ENCODE measurements at places on chromosomes 7 and 10. TPM values are rescaled to one million over a fixed set of nuclear protein-coding genes. Genes with fewer than 3 reads are reported as not detected.

TRIM50 gene
- total RNA-seq = not detected

SLC29A4 gene
- total RNA-seq = 0.90 TPM

DNA sequence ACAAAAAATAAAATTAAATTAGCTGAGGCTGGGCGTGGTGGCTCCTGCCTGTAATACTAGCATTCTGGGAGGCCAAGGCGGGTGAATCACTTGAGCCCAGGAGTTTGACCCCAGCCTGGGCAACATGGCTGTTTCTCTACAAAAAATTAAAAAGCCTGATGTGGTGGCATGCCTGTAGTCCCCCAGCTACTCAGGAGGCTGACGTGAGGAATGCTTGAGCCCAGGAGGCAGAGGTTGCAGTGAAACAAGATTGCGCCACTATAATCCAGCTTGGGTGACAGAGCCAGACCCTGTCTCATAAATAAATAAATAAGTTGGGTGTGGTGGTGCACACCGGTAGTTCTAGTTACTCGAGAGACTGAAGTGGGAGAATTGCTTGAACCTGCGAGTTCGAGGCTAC, 65.1 kb downstream of the GNA12 start:
- no peak for DNase-seq

DNA sequence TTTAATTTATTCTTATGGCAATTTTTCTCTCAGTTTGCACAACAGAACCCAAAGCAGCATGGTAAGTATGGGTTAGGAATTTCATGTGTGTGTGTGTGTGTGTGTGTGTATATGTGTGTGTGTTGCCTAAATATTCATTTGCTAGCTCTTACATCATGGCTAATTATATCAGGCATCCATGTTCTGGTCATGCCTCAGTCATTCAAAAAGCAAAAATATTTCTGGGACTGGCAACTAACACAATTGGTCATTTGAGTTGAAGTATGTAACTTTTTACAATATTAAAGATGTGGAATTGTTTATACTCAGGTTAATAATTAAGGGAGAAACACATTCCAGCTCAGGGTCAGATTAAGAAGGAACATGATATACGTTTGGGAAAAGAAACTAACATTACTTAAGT, 67.6 kb upstream of the PHYHIPL start:
- no peak for DNase-seq

DNA sequence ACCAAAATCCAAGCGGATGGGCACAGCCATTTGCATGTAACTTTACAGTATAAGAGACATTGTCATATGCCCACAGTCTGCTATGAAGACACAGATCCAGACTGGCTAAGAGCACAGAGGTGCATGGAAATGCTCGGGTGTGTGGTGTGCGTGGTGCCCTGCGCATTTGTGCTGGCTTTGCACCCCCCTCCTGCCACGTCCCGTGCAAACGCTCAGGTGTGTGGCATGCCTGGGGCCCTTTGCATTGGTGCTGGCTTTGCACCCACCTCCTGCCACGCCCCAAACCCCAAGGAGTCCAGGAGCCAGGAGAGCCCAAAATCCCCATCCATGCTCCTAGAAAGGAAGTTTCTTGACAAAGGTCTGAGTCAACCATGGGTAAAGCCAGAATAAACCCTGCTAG, 306.2 kb downstream of the PTPRN2 start:
- no peak for DNase-seq

- DNase-seq = peak; percentile 39
These were observed 1.4 kb downstream of the RHEB start for GRCh38 chr7:151518105-151518946.

DNA sequence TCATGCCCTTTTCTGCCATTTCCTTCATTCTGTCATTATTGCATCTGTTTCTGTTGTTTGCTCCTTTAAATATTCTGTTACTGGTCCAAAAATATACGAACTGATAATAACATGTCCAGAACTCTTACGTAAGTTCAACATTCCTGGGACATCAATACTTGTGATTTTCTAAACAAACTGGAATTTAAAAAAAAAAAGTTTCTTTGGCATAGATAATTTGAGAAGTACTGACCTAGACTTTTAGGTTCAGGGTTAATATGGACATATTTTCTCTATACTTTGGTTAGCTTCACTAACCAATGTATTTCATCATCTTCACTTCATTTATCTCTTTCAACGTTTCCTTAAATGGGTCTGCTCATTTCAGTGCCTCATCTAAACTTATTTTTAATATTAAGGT, 147.3 kb downstream of the JMJD1C start:
- no peak for DNase-seq

GRCh38 chr10:101938305-101939007, 94.9 kb upstream of the KCNIP2 start:
- peak; percentile 96 for DNase-seq

Measured in fibroblast of the aortic adventitia (primary cell).